ENCODE measurements at places on chromosomes 4 and X. TPM values are rescaled to one million over a fixed set of nuclear protein-coding genes. Genes with fewer than 3 reads are reported as not detected.

GRCh38 chrX:134599184-134599914 is 58.9 kb downstream of the PLAC1 start:
- peak; percentile 34 for DNase-seq

- no peak for DNase-seq
Observed at GRCh38 chr4:15381806-15382338, 46.0 kb upstream of the C1QTNF7 start.

DNA sequence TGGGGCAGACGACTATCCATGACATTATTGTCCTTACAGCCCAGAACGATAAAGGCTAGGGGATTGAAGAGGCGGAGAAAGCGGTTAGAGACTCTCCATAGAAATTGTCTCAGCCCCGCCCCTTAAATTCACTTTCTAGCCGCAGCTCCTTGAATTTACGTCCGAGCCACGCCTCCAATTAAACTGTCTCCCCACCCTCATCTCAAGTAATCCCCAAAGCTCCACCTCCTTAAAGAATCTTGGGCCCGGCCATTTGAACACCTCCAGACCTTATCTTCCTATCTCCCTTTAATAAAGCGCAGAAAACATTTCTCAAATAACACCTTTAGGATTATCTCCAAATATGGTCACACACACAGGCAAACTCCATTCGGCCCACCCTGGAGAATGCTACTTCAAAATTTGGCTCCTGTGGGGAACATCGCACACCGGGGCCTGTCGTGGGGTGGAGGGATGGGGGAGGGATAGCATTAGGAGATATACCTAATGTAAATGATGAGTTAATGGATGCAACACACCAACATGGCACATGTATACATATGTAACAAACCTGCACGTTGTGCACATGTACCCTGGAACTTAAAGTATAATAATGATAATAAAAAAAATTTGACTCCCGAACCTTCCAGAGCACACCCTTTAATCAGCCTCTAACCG is 7.2 kb upstream of the MAGIX start:
- DNase-seq, result no peak

GRCh38 chr4:41369680-41370079 is 113.0 kb downstream of the UCHL1 start:
- DNase-seq, result no peak

GRCh38 chr4:6961496-6962210 is 52.0 kb downstream of the TBC1D14 start:
- no peak for DNase-seq

Gene HSPA4L
- 7.2 TPM for total RNA-seq

Gene XAGE1A
- total RNA-seq, result not detected

DNA sequence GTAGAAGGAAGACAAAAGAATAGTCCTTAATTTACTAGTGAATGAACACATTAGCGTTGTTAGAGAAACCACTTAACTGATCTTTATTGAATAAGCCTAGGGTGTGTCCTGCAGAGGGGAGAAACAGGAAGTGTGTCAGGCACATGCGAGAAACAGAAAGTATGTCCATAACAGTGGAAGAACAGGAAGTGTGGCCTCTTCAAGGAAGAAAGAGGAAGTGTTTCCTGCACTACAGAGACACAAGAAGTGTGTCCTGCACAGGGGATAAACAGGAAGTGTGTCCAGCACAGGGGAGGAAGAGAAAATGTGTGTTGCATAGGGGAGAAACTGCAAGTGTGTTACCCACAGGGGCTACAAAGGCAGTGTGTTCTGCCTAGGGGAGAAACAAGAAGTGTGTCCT is 539.6 kb upstream of the PRKX start:
- peak; percentile 4 for DNase-seq

Gene SMR3B
- not detected for total RNA-seq

- no peak for DNase-seq
Observed at GRCh38 chrX:19392703-19393102, 49.0 kb downstream of the PDHA1 start.

DNA sequence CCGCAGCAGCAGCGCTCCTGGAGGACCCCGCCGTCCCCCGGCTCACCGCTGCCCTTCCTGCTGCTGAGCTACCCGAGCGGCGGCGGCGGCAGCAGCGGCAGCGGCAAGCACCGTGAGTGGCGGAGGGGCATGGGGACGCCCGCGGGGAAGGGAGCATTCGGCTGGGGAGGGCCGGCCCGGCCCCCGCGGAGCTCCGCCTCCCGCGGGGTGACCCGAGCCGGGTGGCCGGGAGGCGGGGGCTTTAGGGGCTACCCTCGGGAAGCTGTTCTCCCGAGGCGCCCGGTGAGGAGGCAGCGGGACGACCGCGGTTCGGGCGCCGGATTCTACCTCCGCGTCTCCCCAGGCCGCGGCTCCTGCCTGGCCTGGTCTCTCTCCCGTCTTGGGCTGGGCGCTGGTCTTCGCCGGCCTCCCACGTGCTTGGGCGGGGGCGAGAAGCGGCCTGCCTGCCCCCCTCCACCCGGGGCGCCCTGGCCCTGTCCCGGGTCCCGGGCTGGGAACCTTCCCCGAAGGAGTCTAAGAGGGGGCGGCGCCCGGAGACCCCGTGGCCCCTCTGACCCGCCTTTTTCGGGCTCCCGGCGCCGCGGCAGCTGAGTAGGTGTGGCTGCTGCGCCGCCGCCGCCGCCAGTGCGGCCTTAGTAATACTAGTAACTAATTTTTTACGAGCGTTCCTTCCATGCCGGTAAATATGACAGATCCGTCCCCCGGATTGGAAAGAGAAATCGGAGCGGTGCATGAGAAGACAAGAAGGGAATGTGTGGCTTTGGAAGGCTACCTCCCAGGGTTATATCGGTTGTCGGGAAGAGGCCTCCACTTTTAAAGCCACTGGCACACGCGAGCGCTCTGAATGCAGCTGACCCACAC is 16.4 kb upstream of the RUFY3 start:
- DNase-seq, result peak; percentile 60

DNA sequence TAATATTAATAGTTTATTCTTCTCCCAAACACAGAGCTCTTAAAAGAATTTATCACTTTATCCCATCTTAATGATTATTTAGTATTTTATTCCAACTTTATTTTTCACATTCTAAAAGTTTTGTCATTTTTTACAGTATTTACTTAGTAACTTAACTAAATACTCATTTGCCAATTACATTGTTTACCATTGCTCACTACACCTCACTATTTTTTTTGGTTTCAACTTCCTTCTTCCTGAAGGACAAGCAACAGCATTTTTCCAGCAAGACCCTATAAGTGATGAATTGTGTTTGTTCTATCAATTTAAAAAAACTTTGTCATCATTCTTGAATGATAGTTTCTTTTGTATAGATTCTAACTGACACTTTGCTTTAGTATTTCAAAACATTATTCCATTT is 19.4 kb upstream of the SRD5A3 start:
- DNase-seq, result no peak
